ENCODE measurements at places on chromosomes 1 and 21.
A peak's percentile ranks its signal among the peaks of the same experiment; 100 is the strongest.

- no peak for DNase-seq
Measured at GRCh38 chr1:46134660-46135331, 2.4 kb upstream of the PIK3R3 start.

DNA sequence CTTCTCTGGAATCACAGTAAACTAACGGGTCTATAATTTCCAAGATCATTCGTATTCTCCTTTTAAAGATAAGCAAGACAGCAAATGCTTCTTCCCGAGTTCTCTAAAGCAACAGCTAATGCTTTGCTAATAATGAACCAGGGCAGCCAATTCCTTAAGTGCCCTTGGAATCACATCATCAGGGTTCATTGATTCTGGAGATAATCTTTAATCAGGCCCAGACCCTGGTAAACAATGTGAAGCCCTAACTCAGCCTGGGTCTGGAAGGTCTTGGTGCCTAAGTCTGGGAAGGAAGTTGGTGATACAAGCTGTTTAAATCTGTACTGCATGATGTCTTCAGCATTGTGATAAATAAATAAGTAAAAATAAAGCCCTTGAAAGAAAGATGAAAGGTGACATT is 18.4 kb downstream of the ERI3 start:
- no peak for DNase-seq

GRCh38 chr1:224700918-224701531 is 84.9 kb downstream of the CNIH3 start:
- no peak for DNase-seq

- no peak for DNase-seq
Measured at GRCh38 chr1:183129921-183130690, 56.0 kb upstream of the LAMC2 start.

DNA sequence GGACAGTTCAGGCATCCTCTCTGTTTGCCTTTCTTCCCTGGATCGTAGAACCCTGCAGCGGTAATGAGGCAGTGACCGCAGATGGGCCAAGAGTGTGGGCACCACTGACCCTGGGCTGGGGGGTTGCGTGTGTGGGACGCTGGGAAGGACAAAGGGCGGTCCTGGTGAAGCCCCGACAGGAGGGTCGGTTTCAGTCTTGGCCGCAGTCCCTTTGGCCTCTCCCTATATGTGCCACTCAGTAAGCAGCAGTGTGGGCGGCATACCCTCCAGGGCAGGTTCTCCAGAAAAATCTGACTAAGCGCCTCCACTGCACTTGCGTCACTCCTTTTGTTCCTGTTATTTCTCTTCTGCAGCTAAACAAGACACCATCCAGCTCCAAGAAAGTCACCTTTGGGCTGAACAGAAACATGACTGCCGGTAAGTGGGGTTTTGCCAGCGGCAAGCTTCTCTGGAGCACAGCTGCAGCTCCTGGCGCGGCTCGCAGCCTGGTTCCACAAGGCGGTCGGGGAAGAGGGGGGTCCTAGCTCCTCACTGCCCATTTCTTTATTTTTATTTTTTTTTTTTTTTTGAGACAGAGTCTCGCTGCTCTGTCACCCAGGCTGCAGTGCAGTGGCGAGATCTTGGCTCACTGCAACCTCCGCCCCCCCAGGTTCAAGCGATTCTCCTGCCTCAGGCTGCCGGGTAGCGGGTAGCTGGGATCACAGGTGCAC is 27.7 kb upstream of the PDXK start:
- DNase-seq: no peak

DNA sequence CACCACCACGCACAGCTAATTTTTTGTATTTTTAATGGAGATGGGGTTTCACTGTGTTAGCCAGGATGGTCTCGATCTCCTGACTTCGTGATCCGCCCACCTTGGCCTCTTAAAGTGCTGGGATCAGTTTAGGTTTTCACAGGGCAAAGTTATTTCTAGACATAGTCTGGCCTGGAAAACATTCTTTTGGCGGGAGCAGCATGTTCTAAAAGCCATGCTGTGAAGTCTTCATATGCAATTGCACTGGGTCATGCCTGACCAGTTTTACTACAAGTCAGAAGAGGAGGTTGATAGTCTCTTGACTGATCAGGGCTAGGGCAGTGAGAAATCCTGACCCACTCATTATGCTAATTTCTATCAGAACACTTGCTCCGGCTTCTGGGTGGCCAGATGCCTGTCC is 131.6 kb upstream of the POU3F1 start:
- DNase-seq: no peak

DNA sequence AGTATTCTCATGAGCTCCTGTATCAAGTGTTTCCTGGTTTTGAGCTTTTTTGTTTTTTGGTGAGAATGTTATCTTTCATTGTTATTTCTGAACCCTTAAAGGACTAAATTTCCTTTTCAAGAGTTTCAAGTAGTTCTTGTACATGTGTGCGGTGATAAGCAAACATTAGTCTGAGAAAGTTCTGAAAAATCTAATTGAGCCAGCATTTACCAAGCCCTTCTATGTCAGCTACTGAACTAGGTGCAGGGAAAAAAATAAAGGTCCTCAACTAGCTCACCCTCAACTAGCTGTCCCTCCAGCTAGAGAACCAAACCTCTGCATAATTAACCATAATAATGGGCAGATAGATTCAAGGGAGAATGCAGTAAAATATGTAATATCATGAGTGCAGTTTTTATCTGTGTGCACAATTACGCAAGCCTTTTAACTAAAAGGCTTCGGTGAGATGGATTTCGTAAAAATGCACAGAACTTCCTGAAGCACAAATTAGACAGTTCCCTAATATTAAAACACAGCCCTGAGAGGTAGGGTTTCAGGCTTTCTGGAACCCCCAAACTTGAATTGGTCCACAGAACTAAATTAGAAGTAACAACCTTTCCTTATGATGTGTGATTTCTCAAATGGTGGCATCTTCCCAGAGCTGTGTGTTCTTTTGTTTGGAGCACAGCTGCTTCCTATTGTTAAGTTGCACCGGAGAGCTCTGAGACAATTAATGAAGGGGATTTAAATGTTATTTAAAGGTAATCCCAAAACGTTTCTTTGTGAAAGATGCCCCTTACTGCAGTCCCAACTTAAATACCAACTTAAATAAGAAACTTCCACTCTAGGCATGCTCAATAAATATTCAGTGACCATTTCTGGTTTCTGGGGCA is 165.8 kb downstream of the NFIA start:
- DNase-seq: no peak

DNA sequence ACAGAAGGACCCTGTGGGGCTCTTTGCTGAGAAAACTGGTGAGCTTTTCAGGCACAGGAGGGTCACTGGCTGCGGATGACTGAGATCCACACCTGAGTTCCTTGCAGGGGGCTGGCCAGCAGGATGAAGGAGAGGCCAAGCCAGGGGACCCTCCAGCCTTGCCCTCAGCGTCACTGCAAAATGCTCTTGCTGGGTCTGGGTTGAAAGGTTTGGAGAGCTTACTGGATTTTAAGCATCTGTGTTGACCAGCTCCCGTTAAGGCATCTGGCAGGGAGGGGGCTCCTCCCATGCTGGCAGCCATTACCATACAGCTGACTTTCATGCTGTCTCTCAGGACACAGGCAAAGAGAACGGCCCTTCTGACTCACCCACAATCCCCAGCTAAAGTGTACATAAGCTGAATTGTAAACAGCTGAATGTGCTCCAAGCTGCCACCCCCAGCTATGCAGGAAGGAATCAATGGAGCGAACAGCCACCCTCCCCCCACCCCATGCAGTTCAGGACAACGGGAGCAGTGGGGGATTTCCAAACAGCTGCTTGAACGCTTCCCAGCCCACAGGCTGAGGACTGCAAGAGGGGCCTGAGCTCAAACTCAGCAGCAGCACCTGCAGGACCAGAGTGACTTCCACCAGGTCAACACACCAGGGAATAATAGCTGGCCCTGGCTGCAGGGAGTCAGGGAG is 21.3 kb upstream of the A3GALT2 start:
- DNase-seq: no peak

GRCh38 chr1:208160259-208160819 is 83.8 kb downstream of the PLXNA2 start:
- DNase-seq: no peak

- no peak for DNase-seq
Measured at GRCh38 chr1:90000934-90001676, 6.2 kb downstream of the ZNF326 start.

DNA sequence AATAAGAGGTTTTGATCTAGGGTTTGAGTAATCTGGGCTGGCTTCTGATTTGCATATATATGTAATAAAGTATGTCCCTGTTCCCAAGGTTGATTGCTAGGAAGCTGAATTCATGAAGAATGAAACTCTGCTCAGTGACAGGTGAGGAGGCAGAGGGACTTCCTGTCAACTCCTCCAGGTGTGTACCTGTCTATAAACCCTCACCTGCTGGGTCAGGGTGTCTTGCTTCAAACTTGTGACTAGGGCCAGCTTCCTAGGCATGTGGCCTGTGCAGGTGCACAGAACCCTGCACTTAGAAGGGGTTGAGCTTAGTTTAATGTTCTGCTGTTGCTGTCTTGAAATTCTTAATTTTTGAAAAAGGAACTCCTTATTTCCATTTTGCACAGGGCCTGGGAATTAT is 21.1 kb downstream of the OLFML3 start:
- no peak for DNase-seq

DNA sequence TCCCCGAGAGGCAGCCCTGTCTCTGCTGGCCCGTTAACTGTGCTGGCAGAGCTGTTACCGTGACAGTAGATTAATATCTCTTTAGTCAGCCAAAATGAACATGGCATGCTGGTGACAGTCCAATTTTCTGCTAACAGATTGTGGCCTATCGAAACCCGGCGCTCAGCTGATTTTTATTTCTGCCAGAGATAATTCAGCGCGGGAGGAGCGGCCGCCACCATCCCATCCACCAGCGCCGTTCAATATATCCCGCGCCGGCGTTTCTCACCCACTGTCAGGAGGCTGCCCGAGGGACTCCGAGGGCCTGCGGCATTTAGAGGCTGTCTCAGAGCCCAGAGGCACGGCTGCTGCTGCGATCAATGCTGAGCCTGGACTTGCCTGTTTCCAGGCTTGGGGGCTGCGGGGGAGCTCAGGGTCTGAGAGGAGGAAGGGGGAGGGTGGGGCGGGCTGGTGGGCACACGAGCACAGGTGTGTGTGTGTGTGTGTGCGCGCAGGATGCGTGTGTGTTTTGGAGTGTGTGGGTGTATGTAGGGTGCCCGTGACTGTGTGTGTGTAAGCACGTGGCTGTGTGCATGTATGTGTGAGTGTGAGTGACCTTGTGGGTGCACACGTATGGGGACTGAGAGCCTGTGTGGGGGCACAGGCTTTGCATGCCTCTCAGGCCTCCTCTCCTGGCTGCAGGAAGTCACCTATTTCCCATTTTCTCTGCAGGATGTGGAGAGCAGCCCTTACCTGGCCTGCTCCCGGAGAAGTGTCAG is 109.7 kb upstream of the ACTRT2 start:
- DNase-seq: no peak

DNA sequence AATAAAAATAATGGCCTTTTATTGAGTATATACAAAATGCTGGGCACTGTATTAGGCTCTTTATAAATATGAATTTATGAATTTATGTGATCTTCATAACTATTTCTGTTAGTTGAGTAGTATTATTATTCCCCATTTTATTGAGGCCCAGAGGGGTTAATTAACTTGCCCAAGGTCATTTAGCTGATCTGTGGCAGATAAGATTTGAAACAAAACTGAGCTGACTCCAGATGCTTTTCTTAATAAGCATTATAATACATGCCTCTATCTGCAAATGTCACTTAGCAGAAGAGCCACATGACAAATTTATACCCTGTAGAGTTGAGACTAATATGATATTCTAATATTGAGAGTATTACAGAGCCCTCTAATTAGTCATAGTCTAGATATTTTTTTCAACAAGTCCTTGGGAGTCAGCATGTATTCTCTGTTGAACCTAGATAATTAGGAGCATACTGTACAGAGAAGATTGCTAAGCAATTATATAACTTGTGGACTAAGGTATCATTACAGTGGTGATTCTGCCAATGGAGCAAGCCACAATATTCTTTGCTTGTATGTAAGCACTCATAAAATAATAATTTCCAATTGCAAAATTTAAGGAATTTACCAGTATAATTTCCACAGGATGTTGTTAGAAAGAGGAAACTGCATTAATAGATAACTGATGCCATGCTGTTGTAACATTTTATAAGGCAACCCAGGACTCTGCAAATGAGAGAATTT is 112.0 kb downstream of the LRRC40 start:
- DNase-seq: no peak

DNA sequence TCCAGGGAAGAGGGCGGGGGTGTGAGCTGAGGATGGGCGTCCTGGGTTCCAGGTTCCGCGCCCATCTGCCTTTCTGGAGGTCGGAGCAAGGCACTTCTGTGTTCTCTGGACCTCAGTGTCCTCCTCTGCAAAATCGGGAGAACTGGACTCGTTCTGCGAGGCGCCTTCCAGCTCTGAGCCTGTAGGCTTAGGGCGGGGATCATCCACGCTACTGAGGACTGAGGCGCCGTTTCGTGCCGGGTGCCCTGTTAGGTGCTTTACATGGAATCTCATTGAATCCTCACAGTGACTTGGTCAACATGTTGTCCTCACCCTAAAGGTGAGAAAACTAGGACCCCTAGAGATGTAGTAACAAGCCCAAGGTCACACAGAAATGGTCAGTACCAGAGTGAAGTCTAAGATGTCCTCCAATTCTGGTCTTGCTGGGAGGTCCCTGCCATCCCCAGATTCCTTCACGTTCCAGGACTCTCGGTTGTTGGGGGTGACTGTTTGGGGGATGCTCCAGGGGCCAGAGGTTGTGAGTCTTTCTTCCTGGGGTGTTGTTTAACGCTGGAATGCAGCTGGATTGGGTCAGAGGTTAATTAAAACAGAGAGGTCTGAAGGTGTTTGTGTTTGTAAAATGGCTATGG is 677 bp downstream of the PRKAA2 start:
- DNase-seq: no peak

- DNase-seq: no peak
Measured at GRCh38 chr21:33312121-33312520, 12.6 kb upstream of the IFNAR1 start.

DNA sequence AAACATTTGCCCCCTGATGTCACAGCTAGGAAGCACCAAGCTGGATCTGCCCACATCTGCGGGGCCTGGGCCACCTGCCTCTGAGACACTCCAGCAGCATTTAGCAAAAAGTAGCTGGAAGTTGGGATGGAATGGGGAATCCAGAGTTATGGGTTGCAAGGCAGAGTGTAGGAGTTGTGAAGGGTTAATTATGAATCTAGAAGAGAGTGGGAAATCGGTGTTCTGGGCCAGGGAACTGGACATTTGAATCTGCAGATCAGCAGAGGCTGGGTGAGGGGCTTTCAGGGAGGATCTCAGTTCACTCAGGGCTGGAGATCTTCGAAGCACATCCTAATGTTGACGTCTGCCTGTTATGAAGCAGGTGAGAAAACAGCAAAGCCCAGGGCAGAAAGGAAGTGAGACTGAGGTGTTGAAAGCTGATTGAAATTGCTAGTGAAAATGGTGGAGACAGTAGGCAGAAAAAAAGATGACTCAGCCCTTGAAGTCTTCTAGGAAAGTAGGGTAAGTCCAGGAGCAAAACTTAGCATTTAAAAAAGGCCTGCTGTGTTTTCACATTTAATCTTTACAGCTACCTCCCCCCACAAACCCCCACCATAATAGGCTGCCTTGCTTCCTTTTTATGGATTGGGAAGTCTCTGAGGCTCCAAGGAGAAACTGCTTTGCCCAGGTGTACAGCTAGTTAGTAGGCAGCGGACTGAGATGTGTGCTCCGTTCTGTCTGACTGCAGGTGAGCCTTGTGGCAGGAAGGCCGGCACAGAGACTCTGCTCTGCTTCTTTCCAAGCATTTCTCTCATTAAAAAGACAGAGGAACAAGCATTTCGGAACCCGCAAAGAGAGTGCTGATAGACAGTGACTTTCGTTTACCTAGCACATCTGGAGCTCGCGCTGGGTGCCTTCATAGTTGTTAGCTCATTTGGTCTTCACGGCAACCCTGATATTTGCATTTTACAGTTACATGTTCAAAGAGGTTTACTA is 7.2 kb downstream of the VANGL1 start:
- DNase-seq: peak; percentile 20
